Left renal pelvis (tissue), 4 donors: ENCODE measurements at places on chromosomes 6 and 20.

GRCh38 chr6:10586302-10586701 lies 65.2 kb downstream of the GCNT2 start:
- no peak for DNase-seq

DNA sequence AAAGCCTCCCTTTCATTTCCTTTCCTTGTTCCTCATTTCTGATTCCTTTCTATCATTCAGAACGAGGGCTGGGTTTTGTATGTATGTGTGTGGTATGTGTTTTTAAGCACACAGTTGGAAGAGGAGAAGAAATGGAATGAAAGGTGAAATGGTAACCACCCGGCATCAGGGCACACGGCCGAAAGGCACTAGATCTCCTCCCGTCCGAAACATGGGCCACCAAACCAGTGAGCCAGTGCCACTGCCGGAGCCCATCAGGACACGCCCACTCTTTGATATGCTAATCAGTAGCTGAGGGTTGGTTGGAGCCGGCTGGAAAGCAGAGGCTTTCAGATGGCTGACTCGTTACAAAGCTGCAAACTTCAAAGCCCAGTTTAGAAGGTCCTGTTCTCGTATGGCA lies 228.6 kb upstream of the JARID2 start:
- DNase-seq = no peak

DNA sequence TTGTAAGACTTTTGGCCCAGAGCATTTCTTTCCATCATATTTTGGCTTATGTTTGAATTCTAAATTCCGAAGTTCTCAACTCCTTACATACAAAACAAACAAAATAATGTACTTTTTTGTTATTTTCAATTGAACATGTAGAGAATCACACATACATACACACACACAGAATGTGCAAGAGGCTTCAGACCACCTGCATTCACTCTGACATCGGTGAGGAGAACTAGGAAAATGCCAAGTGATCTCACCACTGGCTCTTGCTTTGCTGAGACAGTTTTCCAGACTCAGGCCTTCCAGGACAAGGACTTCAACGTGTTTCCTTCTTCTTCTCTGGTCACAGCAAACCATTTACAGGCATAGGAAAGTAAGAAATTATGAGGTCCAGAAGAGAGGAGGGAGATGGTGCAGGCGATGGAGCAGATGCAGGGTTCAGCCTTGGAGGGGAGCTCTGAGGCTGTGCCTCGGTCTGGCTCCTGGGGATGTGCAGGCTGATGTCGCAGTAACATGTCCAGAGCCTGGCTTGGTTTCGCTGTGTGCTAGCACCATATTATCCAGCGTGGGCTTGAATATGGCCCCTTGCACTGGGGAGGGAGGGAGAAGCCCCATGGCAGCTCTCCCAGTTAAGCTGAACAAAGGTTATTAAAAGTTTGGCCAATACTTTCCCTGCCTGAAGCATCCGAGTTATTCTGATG lies 93.4 kb downstream of the DACT2 start:
- no peak for DNase-seq

GRCh38 chr6:137102851-137103492 lies 58.2 kb upstream of the IL20RA start:
- no peak for DNase-seq

DNA sequence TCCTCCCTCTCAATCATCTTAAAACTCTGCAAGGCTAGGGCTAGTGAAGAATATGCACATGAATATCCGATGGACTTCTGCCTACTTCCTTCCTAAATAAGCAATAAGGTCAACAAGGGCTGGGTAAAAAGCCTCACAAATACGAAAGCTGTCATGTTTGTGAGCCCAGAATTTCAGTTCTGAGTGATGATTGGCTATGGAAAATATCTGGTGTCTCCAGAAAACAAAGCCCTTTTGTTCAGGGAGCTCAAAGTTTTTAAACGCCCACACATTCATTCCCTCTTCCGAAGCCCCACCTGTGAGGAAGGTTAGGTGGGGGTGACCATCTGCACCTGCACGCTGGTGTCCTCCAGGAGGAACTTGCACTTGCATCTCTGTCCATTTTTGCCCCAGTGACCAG lies 126.9 kb upstream of the ARMC2 start:
- no peak for DNase-seq

- DNase-seq = no peak
These were observed 25.1 kb downstream of the RRAGD start for GRCh38 chr6:89386917-89387491.

GRCh38 chr6:167093406-167093921 lies 29.4 kb upstream of the CCR6 start:
- DNase-seq = no peak

DNA sequence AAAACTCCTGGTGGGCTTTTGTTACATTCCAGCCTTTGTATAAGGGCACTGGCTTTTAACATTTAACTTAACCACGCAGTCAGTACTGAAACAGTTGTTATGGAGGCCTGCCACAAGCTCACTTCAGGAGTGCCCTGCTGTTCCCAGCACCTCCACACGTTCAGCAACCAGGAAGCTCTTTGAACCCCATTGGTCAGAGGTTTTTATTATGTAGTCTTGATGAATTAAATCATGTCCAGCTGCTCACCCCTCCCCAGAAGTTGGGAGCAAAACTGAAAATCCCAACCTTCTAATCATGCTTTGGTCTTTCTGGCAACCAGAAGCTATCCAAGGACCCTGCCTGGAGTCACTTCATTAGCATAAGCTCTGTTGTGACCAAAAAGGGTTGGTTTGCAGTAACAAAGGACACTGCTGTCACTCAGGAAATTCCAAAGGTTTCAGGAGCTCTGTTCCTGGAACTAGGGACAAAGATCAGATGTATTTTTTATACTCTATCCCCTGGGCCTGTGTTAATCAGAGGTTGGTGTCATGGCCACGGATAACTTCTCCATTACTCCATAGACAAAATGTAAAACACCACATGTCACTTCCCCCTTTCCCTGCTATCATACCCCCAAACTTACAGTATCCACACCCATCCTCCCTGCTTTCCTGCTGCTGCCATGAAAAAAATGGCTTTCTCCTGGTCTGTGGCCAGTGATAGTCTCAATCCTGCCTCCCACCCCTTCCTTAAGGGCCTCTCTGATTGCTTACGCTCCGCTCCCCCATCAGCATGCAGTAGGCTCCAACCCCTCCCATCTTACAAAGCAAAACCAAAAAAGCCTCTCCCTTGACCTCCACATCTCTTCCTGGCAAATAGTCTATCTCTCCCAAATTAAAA lies 3.1 kb downstream of the ARMC12 start:
- DNase-seq = no peak

DNA sequence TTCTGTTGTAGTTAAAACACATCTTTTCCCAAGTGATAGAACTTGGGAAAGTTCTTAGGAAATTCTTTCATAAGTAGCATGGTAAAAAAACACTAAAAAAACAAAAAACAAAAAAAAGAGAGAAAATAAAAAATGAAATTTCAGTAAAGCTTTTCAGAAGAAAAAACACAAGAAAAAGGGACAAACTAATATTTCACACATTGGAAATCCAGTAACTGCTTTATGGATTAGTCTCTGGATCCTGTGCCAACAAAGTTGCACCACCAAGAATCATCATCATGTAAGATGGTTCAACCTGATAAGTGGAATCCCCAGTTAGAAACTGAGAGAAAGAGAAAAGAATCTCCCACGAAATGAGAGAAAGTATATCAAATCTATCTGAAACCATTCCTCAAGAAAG lies 144.2 kb downstream of the GMDS start:
- DNase-seq = no peak

DNA sequence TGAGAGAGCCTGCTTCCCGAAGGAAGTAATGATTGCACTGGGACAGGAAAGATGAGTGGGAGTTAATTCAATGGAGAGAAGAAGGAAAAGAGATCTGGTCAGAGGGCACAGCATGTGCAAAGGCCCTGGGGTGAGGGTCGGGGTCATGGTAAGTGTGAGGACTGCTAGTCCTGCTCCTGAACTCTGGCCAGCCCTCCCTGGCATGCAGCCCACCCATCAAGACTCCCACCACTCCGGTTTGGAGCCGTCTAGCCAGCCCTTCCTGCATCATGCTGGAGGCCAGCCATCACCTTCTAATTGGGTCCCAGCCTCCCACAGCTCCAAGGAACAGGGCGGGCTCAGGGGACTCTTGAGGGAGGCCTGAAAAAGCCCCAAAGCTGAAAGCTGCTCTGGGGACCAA lies 42.1 kb downstream of the SRSF3 start:
- no peak for DNase-seq

DNA sequence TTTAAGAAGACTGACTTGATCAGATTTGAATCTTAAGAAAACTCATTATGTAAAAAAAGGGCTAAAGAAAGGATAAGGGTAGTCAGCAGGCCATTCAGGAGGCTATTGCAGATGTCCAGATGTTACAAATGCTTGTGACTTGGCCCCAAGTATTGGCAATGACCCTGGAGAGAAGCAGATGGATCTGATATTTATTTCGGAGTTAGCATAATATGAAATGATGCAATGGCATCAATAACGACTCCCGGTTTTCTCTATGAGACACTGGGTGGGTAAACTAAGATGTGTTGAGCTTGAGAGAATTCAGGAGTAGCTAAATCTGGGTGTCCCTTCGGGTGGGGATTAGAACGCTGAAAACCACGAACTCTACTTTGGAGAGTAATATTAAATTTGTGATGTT lies 149.7 kb downstream of the LAMA2 start:
- no peak for DNase-seq

DNA sequence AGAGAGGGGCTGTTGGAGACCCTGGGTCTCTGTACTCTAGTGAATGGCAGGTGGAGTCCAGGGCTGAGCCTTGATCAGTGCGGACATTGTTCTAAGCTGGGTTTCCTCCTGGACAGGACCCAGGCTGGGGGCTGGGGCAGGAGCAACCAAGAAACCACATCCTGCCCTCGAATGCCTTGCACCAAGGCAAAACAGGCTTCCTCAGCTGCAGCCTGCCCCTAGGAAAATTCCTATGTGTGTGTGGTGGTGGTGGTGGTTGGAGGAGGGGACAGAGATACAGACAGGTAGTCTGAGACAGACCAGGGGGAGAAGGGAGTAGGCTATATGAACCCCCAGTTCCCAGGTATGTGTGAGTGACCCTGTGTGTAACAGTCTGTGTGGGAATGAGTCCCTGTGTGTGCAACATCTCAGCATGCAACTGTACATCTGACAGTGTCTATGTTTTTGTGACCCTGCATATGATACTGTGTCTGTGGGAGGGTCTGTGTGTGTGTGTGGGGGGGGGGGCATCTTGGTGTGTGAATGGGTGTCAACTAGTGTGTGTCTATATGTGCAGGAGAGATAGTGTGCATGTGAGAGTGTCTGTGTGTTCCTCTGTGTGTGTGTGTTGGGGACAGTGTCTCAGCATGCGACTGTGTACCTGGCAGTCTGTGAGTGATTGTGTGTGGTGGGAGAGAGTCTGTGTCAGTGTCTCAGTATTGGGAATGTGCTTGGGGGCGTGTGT lies 3.0 kb downstream of the GLP1R start:
- DNase-seq = no peak
